ENCODE measurements at places on chromosomes 13 and 19.

- no peak for DNase-seq
Measured at GRCh38 chr19:49340069-49340864, 5.1 kb downstream of the CD37 start.

GRCh38 chr13:97715763-97716162, 237.7 kb upstream of the IPO5 start:
- DNase-seq = no peak

GRCh38 chr13:78334059-78334458, 269.3 kb downstream of the POU4F1 start:
- DNase-seq = no peak

GRCh38 chr13:48511621-48512230, 21.2 kb downstream of the RCBTB2 start:
- no peak for DNase-seq

GRCh38 chr19:10812902-10813404, 23.1 kb downstream of the TMED1 start:
- peak; percentile 81 for DNase-seq

DNA sequence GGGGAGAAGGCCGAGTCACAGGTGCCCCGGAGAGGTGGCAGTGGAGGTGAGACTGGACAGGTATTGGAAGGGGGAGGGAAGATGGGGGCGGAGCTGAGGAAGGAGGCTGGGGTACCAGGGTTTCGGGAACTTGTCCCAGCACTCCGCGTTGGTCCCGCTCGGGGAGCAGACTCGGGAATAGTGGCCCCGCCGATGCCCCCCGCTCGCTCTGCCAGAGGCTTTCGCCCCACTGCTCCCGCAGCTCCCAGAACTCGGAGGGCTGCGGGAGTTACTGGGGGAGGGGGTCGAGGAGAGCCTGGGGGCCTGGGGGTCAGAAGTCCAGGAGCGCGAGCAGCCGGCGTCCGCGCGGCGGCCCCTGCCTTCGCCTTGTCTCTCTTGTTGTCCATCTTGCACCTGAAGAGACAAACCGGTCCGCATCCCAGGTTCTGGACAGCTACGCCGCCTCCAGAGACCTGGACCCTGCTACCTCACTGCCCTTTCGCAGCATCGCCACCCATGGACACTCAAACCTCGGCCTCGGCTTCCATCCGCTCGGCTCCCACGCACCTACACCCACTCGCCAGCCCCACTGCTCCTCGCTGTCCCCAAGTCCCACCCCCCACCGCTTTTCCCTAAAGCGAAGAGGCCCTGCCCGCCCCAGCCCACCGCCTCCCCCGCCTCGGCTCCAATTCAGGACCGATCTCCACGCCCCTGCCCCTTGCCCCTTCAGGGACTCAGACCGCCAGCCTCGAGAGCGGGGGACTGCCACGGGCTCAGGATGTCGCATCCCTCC, 700 bp downstream of the PRR36 start:
- no peak for DNase-seq

DNA sequence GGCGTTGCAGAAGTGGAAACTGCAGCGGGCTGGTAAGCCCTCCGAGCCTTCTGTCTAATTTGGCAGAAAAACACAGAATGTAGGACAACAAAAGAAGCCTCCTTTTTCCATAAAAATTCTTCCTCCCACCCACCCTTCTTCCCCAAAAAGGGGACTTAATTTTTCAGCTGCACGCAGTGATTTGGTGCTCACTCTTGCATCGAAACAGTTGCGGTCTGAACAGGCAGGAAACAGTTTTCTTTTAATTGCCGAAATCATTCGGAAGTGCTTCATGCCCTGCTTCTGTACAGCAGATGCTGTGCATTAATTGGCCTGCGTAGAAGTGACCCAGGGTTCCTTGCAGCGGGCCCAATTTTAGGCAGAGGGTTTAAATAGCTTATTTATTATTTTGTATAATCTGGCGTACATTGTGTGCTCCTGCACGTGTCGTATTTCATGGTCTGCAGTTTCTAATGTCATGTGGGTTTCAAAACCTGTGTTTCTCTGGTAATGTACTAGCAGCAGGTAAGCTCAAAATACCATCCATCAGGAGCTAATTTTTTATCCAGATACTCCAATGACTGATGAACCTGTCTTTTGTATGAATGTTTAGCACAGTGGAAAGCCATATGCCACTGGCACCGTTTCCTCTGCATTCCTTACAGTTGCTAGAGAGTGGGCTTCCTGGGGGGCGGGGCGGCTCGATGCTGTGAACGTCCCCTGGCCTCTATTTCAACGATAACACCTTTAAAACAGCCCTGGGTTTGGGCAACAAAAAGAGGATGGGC, 66.6 kb downstream of the GGACT start:
- DNase-seq = no peak

DNA sequence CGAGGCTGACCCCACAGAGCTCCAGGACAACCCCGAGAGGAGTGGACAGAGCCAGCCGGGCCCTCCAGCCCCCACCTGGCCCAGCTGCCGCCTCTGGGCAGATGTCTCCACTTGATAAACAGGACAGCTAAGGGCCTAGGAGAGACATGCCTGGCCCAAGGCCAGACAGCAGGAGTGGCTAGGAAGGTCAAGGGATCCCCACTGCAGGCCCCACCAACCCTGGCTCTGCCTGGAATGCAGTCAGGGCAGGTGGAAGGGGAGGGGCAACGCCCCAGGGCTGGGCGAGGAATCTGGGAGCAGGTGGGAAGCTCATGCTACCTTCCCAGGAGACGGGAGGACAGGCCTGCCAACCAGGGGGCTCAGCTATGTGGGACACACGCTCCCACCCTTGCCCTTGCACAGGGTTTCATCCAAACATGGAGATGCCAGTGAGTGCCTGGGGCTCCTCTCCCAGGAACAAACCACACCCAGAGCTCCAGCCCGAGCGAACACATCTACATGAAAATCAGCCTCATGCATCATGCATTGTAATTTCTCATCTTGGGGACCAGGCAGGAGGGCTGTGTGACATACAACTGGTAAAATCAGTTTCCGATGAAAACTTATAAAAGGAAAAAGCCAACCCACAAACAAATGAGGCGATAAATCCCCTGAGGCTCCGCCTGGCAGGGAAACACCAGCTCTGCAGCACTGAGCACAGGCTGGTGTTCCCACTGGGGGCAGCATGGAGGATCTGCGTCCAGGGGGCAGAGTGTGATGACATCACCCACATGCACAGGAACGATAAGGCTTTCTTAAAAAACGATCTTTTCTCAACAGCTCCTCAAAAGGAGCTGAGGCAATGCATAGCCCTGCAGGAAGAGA, 25.0 kb downstream of the SH3GL1 start:
- peak; percentile 20 for DNase-seq

DNA sequence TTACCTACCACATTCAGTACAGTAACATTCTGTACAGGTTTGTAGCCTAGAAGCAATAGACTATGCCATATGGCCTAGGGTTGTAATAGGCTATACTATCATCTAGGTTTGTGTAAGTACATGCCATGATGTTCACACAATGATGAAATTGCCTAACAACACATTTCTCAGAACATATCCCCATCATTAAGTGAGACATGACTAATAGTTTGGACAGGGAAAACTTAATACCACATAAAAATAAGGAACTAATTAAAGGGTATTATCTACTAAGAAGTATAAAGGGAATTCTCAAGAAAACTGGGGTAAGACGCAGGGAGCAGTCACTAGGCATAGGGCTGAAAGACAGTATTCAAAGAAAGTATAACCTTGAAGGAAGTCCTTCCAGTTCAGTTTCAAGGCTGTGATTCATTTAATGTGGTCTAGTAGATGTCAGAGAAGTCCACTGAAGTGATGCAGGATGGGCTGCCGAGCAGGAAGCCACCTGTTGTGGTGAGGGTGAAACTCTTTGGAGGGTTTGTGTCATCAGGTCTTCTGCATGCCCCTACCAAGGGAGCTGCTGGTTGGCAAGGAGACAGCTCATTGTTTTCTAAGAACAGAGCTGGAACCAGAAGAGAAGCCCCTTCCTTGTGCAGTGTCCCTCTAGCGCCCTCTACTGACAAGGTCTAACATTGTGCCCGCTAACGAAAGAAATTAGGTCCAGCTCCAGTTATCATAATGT, 122.9 kb downstream of the OLFM4 start:
- peak; percentile 47 for DNase-seq

DNA sequence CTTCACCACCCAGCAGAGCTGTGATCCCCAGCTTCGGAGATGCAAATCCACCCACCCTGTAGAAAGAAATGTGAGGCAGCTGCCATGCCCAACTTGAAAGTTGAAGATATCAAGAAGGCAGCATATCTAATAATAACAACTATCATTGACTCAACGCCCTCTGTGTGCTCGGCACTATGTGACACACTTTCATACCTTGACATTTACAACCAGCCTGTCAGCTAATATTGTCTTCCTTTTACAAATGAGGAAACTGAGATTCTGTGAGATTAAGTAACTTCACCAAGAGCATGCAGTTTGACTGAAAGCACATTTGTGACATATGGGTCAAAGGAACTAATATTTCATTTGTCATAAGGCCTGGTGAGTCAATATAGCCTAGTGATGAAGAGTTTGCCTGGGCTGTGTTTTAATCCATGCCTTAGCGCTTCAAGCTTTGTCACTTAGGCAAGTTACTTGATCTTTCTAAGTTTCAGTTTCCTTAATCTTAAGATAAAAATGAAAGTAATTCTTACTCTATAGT, 137.0 kb downstream of the FLT1 start:
- DNase-seq = no peak

DNA sequence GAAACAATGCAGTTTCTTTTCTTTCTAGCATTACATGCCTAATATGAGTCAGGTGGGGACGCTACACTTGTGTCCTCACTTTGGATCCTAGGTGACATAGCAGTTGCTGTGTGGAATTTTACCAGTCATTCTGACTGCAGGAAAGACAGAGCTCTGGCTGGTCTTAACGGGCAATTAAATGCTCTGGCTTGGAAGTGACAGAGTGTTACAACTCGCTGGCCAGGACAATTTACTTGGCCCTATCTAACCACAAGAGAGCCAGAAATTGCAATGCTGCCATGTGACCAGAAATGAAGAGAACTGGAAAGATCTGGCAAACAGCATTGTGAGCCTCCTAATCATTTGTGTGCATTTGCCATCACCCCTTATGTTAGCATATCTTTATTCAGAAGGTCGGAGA, 351.1 kb downstream of the DCT start:
- no peak for DNase-seq

DNA sequence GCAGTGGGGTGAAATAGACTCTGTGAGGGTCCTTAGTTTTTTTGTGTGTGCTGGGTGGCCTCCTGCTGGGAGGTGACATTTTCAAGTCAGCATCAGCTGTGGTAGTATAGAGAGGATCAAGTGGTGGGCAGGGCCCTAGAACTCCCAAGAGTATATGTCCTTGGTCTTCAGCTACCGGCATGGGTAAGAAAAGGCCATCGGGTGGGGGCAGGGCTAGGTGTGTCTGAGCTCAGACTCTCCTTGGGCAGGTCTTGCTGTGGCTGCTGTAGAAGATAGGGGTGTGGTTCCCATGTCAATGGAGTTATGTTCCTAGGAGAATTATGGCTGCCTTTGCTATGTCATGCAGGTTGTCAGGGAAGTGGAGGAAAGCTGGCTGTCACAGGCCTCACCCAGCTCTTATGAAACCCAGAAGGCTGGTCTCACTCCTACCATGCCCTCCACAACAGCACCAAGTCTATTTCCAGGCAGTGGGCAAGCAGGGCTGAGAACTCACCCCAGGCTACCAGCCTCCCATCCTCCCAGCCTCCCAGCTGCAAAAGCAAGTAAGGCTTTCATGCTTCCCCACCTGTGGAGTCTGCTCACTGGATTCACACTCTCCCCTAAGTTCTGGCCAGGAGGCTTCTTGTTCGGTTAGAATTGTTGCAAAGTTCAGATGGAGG, 130.6 kb upstream of the SOX1 start:
- DNase-seq = no peak

GRCh38 chr13:45269204-45269603, 68.4 kb upstream of the KCTD4 start:
- no peak for DNase-seq

DNA sequence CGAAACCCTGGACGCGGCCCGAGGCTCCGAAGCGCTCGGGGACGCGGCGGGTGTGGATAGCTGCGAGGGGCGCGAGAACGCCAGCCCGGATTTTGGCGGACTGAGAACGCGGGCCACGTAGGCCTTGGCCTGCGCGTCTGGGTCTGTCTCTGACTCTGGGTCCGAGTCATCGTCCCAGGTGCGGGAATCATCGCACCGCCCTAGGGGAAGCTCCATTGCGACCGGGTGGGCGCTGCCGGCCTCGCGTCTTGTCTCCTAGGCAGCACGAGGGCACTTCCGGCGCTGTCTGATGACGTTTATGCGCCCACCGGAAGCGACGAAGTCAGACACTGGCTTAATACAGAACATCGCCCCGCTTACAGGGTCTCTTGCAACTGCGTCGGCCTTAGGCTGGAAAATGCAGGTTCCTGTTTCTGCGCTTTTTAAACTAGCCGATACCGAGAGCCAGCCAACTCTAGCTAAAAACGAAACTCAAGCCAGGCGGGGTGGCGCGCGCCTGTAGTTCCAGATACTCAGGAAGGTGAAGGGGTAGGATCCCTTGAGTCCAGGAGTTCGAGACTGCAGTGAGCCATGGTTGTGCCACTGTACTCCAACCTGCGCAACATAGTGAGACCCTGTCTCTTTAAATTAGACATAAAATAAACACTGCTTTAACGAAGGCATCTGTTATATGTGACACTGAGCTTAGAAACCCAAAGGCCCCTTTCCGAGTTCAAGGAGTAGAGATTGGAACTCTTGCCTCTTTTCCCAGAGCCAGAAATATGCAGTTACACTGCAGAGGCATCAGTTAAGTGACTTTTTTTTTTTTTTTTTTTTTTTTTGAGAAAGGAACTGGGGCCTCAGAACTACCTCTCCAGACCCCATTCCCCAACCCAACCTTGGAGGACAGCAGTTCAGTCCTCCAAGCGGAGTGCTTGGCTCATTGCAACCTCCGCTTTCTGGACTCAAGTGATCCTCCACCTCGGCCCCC, at the start of gene FBXW9:
Gene FBXW9, minus strand, starts transcription at position 266 of the 970 bp plus-strand sequence. Its CDS starts 50 bp downstream, at position 216.
- DNase-seq = peak; percentile 89

DNA sequence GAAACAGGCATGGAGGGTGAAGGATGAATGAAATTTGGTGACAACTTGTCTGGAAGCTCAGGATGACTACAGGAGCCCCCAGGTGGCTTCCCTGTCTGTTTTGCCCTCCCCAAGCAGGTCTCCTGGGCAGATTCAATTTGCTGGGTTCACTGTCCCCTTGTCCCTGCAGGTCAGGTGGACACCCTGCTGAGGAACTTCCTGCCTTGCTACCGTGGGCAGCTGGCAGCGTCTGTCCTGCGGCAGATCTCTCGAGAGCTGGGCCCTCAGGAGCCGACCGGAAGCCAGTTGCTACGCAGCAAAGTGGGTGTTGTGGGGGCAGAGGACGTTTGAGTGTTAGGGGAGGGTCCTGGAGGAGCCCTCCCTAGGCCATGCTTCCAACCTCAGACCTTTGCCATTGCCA, 19.1 kb downstream of the PGLS start:
- DNase-seq = no peak
